Stimulated activated CD4-positive, alpha-beta T cell treated with anti-CD3 and anti-CD28 coated beads, Interleukin-15, amount 100 ng/mL, for 1 hour (primary cell): ENCODE measurements at places on chromosomes 16 and 17.

DNA sequence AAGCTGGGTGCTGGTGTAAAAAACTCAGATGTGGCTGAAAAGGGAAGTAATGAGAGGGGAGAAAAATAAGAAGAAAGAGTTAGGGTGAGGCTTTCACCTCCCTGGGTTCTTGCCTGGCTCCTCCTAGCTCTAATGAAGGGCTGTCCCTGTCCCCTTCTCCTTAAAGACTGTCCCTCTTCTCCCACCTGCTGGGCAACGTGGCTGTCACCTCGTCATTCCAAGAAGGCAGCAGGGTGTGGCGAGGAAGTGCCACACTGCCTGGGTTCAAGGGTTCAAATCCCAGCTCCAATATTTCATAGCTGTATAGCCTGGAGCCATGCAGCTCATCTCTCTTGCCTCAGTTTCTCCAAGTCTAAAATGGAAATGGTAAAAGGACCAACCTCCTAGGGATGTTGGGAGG lies 122.5 kb upstream of the CACNG5 start:
- no peak for DNase-seq

- no peak for DNase-seq
These were observed 119.0 kb upstream of the EEF2KMT start for GRCh38 chr16:5216441-5217080.

DNA sequence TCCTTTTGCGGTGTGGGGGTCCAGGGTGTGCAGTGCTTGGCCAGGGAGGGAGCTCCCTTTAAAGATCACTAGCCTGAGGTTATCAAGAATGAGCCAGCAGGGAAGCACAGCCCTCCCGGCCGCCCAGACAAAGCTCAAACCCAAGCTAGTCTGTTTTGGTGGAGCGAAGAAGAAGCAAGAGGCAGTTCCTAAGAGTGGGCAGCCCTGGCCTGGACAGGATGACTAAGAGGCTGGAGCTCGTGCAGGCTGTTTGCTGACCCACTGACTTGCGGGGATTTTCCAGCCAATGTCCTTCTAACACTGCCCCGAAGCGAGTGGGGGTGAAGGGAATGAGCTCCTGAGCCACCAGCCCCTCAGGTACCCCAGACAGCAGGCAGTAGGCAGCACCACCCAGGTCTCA lies 134.4 kb downstream of the COPRS start:
- DNase-seq, result no peak

DNA sequence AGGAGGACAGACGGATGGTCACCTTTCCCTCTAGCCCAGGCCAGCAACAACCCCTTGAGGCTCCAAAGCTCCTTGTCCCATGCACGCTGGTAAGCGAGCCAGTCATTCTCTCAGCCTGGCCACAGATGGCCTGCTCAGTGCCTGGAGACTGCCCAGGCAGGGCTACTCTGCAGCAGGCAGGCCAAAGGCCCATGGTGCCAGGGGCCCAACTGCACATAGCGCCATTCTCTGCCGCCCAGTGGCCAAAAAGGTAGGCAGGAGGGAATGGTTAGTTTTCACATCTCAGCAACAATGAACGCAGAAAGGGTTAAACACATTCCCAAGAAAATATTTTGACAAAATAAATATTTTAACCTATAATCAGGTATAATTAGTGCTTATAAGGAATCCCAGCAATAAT lies 7.7 kb upstream of the SREBF1 start:
- DNase-seq, result no peak

- DNase-seq, result no peak
These were observed 10.8 kb upstream of the TPPP3 start for GRCh38 chr16:67403976-67404555.

DNA sequence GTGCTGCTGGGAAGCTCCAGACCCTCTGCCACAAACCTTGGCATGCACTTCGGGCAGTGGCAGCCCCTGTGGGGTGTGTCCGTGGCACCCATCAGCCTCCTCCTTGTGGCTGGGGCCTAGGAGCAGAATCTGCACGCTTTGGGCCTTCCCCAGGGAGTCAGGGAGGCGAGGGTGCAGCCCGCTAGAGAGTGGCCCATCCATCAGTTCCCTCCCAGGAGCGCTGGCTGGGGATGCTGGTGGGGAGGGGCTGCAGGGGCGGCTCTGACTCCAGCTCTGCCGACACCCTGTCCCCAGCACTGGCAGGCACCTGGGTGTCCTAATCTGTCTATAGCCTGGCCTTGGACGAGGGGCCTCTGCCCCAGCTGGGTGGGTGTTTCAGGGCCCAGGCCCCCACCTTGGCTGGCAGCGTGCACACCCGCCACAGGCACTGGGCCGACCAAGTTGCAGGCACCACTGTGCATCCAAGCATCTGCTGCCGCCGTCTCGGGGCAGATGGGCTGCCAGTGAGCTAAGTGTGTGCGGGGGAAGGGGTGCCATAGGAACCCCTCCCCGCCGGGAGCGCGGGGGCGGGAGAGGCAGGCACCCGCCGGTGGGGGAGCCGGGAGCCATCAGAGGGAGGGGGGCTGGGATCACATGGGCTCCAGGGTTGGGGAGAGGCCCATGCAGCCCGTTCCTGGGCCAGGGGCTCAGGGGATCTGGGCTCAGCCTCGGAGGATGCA lies 30.2 kb downstream of the ENDOV start:
- DNase-seq, result no peak

DNA sequence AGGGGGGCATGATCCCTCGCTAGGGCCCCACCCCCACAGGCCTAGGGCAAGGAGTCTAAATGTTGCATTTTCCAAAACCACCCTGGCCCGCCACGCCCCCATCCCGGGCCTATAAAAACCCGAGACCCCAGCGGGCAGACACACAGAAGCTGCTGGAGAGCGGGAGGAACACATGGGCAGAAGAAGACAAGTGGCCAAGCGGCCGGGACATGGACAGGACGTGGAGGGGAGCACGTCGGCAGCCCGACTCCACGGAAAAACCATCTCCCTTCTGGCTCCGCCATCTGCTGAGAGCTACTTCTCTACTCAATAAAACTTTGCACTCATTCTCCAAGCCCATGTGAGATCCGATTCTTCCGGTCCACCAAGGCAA lies 34.1 kb upstream of the ENPP7 start:
- DNase-seq, result no peak

- DNase-seq, result no peak
These were observed 3.5 kb downstream of the CD300LB start for GRCh38 chr17:74527756-74528155.

GRCh38 chr16:84421081-84421937 lies 53.0 kb downstream of the ATP2C2 start:
- no peak for DNase-seq

DNA sequence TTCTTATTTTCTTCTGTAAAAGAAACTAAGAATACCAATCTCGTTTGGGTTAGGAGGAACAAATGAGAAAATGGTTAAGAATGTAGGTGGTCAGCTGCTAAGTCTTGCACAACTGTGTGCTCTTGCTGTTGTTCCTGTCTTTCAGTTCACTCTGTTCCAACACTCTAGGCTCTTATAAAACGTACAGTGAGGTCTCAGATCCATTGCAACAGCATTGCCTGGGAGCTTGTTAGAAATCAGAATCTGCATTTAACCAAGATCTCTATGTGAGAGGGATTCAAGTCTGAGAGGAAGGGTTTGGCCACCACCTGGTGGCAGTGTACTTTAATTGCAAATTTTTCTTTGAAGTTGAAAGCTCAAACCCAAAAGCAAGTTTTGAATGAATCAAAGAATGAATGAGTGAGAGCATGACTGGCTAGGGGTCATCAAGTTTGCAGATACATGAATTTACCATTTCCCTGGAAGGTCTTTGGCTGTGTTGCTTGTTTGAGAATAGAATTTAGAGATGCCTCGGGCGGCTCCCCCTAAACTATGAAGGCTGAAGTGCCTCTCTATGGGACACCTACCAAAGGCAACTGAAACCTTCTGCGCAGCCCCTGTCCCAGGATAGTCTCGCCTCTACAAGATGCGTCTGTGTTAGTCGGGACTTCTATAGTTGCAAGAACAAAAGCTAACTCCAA lies 2.5 kb downstream of the ALOX15B start:
- peak; percentile 14 for DNase-seq

DNA sequence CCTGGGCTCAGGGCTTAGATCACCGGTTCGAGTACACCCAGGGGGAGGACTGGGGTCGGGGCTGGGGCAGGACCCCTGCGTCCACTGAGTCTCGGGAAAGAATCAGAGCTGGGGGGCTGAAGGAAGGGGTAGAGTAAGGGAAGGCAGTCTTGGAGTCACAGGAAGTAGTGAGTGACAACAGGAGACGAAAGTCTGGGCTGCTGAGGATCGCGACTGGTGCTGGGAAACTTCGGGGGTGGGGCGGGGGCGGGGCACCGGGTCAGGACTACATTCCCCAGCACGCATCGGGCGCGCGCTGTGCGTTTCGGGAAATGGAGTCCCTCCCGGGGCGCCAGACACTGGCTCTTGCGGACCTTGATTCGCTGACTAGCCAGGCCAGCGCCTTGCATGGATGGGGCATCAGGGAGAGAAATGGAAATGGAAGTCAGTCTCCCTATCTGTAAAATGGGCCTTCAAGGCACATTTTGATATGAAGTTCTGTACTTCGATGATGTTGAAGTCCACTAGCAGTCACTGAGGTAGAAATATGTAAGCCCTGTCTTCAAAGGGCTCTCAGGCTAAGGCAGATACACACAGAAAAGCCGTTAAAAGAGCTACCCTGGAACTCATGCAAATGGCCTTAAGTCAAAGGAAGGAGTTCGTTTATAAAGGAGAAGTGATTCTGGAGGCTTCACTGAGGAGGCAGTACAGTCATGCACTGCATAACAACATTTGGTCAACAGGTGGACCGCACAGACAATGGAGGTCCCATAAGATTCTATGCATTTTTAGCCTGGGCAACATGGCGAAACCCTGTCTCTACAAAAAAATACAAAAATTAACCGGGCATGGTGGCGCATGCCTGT lies 697 bp downstream of the CTF1 start:
- peak; percentile 66 for DNase-seq

DNA sequence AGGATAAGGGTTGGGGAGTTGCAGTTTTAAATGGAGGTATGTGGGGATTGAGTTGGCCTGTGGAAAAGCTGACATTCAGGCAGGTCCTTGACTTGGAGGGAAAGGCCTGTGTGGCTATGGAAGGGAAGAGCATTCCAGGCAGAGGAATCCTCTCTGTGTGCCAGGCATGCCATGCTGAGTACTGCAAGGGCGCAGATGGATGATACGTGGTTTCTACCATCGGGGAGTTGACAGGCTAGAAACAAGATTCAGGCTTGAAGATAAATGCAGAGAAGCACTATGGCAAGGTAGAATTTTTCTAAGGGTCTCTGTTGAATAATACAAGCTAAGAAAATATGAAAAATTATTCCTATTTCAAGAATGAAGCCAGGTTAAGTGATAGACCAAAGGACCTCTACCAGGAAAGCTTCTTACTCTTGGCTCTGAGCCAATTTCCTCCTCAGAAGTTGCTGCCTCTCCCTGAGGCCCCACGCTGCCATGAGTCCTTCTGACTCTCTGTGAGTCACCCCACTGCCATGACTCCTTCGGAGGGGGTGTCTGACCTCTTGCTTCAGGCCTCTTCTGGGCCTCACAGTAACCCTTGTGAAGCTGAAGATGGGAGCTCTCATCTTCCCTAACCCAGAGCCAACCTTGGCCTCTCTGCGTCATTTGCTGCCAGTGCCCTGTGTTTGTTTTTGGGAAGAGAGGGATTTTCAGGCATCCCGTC lies 75.8 kb downstream of the WNT3 start:
- no peak for DNase-seq

DNA sequence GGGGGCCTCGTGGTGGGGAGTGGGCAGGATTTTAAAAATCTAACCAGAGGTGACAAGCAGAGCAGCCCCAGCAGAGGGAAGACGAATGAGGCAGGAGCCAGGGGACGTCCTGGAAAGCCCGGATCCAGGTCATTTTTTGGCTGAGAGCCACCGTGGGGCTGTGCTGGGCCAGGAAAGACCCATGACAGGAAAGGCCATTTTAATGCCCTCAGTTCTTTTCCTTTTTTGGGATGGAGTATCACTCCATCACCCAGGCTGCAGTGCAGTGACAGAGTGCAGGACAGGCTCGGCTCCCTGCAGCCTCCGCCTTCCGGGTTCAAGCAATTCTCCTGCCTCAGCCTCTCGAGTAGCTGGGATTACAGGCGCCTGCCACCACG lies 30.5 kb upstream of the JPH3 start:
- no peak for DNase-seq

- no peak for DNase-seq
These were observed 9.3 kb downstream of the CHD9NB start for GRCh38 chr16:53043428-53043831.

- peak; percentile 47 for DNase-seq
These were observed 24.2 kb downstream of the SGSH start for GRCh38 chr17:80195671-80196529.

- DNase-seq, result no peak
These were observed 44.2 kb upstream of the MTSS2 start for GRCh38 chr16:70730031-70730430.

GRCh38 chr16:71230122-71230845 lies at the start of gene HYDIN:
TSS of gene HYDIN (minus strand) at chr16:71230722. CDS start at chr16:71186895, 43,827 bp downstream.
- DNase-seq, result no peak

GRCh38 chr17:49978501-49978900 lies 9.5 kb downstream of the DLX4 start:
- no peak for DNase-seq

GRCh38 chr16:56662357-56663354 lies 4.9 kb downstream of the MT1F start:
- no peak for DNase-seq

- DNase-seq, result no peak
These were observed 549.2 kb upstream of the CDH11 start for GRCh38 chr16:65671071-65671470.

GRCh38 chr17:29930409-29931010 lies 482 bp upstream of the SSH2 start:
- DNase-seq, result no peak

GRCh38 chr16:85903559-85903958 lies 4.6 kb downstream of the IRF8 start:
- no peak for DNase-seq

GRCh38 chr17:17874478-17874877 lies 37.7 kb upstream of the SREBF1 start:
- no peak for DNase-seq

DNA sequence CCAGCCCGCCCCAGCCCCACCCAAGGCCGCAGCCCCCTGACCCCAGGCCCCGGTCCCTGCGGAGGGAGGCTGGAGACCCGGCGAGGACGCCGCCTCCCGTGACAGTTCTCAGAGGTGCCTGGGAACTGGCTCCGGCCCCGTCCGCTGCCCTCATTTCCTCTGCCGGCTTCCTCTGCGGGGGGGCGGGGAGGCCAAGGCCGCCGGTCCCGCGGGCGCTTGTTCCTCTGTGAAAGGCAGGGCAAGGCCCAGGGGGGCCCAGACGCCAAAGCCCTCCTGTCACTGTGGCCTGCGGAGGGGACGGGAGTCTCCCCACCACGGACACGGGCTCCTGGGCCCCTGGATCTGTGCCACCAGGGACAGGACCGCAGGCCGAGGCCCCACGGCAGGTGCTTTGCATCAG lies 5.0 kb upstream of the PVALEF start:
- DNase-seq, result no peak

GRCh38 chr16:3173892-3174617 lies 13.9 kb upstream of the OR1F1 start:
- no peak for DNase-seq

DNA sequence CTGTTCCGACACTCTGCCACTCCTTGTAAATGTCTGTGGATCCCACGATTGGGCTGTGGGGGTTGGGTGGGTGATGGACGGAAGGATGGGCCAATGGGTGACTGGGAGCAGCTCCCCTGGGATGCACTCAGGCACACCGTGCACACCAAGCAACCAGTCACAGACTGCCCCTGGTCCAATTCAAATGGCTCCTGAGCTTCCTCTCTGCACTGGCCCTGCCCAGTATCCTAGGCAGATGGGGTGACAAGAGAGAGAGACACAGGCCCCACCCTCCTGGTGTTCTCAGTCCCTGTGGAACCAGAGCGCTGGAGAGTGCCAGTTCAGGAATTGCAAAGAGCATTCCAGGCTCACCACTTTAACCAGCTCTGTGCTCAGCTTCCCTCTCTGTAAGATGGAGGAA lies 32.8 kb downstream of the BEAN1 start:
- no peak for DNase-seq

GRCh38 chr17:75846692-75847613 lies 2.7 kb upstream of the UNC13D start:
- DNase-seq, result no peak
